ENCODE measurements at places on chromosomes 7 and 10. TPM values are rescaled to one million over a fixed set of nuclear protein-coding genes. Genes with fewer than 3 reads are reported as not detected.

Gene CFAP70
- total RNA-seq = 0.36 TPM

Gene STAG3
- 9.0 TPM for total RNA-seq

Gene SRGN
- 182 TPM for total RNA-seq

Gene ENTPD1
- 2.5 TPM for total RNA-seq

Gene EVX1
- total RNA-seq = not detected

Gene GNAI1
- total RNA-seq = 55.1 TPM

Gene WNT8B
- total RNA-seq = not detected

Gene ZNF117
- 7.9 TPM for total RNA-seq

Gene PRLHR
- total RNA-seq = not detected

Gene INHBA
- 0.34 TPM for total RNA-seq

DNA sequence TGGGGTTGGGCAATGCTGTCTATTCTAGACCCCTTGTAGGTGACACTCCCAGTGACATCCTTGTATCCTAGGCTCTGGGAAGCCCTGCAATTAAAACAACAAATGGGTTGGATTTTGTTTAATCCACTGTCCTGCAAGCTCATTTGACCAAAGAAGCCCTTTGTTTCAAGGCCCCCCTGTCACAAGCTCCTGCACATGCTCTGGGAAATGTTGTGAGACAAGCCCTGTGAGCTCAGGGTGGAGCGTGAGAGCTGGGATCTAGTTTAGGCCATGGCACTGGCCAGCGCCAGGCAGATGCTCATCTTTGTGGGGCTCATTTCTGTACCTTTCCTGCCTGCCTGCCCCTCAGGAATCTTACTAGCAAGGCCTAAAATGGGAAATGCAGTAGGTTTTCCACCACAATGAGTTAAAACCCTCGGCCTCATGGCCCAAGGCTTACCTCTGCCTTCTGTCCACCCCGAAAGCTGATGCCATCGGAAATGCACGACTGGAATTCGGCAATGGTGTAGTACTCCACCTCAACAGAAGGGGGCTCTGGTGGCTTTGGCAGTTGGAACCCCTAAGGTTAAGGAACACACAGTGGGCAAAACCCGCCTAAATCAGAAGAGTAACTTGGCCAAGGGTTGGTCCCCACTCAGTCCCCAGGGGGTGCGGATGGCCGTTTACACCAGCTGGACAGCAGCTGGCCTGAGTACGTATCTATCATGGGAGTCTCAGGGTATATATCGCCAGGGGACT is 112.0 kb downstream of the NEURL1 start:
- DNase-seq = peak; percentile 27

GRCh38 chr7:34104115-34104514 is 198.8 kb downstream of the BMPER start:
- no peak for DNase-seq

- peak; percentile 96 for DNase-seq
Observed at GRCh38 chr10:26780793-26781601, 79.8 kb downstream of the ABI1 start.

DNA sequence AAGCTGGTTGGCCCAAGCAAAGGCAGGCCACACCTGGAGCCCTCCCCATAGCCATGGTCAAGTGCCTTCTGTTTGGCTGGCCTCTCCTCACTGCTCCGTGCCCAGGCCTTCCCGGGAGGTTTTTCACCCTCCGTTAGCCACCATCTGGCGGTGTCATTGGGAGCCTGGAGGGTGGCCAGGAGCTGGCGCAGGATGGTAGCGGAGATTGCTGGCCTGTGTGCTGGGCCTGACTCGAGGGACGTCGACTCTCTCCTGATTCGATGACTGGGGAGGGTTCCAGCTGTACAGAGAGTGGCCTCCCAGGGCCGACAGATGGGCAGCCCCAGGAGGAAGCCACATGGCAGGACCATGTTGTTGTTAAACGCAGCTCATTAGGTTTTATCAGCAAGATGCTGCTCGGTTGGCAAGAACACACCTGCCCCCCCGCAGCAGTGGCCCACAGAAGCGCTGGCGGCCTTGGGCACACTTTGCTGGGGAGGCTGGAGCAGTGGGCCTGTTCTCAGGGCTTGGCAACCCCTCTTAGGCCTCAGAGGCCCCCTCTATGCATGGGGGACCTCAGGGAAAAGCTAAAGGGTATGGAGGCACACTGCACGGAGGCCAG is 64.0 kb upstream of the CACUL1 start:
- DNase-seq = no peak

DNA sequence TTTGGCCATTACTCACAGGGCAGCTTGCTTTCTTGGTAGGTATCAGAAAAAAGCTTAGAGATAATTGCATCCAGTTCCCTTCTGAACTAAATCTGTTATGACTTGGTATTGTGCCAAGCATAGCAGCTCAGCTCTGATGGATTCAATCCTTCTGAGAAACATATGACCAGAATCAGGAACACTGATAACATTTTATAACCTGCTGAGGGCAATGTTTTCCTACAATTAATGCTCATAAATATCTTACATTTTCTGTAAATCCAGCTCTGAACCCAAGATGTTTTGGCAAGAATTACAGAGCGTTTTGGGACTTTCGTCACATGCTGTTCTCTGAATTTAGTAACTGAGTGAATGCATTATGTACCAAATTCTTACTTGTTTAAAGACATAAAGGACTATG is 167.8 kb downstream of the KIF20B start:
- peak; percentile 31 for DNase-seq

DNA sequence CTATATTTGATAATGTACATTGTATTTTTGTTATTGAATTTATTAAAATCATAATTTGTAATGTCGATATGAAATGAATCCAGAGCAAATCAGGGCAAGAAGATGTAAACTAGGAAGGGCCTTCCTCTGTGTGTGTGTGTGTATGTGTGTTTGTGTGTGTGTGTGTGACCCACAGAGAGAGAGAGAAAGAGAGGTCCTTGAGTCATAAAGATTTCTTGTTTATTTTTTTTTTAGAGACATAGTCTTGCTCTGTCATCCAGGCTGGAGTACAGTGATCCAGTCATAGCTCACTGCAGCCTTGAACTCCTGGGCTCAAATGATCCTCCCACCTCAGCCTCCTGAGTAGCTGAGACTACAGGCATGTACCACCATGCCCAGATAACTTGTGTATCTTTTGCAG is 50.7 kb downstream of the INPP5F start:
- no peak for DNase-seq

DNA sequence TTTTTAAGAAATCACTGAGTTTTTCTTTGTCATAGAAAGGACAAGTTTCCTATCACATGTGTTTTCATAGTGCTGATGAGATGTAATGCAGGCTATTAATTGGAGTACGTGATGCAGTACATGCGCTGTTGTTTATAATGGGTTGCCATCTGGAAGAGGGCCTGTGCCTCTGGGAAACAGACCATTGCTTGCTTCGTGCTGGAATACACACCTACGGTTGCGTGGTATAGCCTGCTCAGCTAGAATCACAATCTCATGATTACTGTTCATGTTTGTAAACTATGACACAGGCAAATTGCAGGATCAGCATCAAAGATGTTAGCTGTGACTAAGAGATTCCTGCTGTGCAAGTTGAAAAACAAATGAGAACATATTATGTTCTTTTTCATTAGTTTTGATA is 107.2 kb upstream of the STEAP1B start:
- DNase-seq = no peak

- DNase-seq = no peak
Observed at GRCh38 chr10:125102246-125102645, 58.1 kb downstream of the CTBP2 start.

DNA sequence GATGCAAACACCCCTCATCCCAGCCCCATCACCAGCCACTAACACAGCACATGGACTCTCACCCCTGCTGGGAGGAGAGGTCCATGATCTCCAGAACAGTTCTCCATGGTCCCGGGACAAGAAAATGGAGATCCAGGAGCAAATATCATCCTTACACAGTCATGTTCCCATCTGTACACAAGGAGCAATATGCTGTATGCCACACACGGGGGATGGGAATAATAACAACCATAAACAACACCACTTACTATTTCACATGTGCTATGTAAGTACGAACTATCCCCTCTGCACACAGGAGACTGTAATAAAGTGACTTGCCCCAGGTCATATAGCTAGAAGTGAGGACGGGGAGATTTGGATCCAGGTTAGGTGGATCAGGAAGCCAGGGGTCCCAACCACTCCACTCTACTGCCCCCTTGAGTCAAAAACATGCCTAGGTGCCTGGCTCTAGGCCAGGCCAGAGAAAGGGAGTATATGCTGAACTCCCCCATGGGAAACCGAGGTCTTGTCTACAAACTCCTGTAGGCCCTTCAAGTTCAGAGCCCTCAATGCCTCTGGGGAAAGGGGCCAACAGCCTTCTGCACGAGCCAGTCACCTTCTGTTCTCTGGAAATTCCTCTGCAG is 34.1 kb downstream of the LRRC20 start:
- DNase-seq = peak; percentile 44

DNA sequence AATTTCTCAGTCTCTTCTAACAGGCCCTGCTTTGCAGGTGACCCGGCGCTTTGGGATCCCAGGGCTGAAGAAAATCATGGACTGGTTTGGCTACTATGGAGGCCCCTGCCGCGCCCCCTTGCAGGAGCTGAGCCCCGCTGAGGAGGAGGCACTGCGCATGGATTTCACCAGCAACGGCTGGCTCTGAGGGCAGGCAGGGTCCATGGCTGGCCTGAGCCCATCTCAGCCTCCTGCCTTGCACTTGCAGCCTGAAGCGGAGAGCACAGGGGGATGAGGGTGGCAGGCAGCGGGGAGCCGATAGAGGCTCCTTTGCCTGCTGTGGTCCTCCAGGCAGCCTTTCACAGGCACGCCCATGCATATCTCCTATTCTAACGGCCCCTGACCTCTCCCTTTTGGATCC is 21.8 kb downstream of the MORN4 start:
- no peak for DNase-seq

DNA sequence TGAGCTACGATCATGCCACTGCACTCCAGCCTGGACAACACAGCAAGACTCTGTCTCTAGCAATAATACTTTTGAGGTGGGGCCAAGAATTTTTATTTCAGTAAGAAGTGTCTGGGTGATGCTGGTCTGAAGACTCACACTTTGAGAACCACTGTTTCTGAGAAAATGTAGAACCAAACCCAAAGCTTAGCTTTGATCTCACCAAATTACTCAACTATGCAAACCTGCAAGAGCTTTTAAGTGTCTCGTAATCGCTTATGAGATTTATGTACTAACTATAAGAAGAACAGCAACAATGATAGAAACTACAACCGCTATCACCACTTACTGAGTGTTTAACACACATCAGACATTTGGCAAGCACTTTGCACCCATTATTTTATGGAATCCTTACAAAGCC is 29.5 kb downstream of the APBB1IP start:
- DNase-seq = no peak

GRCh38 chr7:29488977-29489376 is 74.7 kb upstream of the PRR15 start:
- DNase-seq = peak; percentile 69

- no peak for DNase-seq
Observed at GRCh38 chr7:41747961-41748360, 45.1 kb upstream of the INHBA start.

DNA sequence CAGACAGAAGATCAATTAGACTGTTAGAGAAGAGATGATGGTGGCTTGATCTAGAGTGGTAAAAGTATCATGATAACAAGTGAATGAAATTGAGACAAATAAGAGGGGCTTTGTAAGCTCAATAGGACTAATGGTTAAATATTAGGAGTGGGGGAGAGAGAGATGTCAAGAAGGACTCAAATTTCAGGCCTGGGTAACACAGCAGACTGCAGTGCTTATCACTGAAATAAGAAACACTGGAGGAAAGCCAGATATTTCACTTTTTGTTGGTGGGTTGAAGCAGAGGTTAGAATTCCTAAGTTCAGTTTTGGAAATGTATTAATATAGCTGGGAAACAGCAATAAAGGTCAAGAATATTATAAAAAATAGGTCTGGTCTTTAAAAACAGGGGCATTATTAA is 74.6 kb downstream of the ORC5 start:
- DNase-seq = no peak

DNA sequence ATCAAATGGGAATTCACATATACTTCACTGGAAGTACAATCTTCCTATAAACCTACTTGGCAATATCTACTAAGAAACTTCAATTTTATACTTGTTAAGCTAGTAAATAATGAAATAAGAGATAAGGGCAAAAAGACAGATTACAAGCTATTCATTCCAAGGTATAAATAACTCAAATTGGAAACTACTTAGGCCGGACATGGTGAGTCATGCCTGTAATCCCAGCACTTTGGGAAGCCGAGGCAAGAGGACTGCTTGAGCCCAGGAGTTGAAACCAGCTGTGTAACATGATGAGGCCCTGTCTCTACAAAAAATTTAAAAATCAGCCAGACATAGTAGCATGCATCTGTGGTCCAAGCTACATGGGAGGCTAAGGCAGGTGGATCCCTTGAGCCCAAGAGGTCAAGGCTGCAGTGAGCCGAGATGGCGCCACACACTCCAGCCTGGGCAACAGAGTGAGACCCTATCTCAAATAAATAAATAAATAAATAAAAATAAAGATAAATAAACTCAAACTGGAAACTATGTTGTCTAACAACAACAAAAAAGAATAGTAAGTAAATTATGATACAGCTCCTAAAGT is 37.6 kb downstream of the ARHGAP21 start:
- DNase-seq = peak; percentile 30

DNA sequence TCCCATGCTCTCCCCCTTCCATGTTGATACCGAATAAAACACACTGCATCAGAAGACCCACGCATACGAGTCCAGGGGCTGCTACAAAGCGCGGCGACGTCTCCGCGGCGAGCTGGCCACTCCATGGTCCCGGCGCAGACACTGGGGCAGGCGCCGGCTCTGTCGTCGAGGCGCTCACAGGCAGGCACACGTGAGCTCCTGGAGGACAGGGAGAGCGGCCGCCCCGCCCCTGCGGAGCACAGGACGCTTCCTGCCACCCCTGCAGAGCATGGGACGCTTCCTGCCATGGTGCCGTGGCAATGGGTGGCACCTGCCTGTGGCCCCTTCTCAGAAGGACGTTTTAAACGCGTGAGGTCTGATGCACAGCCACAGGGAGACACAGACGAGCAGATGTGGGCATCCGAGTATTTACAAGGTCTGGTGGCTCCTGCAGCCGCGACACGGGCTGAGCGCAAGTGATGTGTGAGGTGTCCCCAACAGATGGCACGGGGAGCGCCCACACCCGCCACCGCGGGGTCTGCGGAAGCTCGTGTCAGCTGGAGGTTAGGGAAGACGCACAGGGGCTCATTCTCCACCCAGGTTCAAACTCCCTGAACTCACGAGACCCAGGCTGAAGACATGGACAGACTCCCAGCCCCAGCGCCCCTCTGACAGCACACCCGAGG is 21.4 kb upstream of the GPR146 start:
- DNase-seq = no peak
